ENCODE measurements at places on chromosomes 3 and 15. TPM values are rescaled to one million over a fixed set of nuclear protein-coding genes. Genes with fewer than 3 reads are reported as not detected.

ZNF717 gene
- 7.3 TPM for total RNA-seq

DNA sequence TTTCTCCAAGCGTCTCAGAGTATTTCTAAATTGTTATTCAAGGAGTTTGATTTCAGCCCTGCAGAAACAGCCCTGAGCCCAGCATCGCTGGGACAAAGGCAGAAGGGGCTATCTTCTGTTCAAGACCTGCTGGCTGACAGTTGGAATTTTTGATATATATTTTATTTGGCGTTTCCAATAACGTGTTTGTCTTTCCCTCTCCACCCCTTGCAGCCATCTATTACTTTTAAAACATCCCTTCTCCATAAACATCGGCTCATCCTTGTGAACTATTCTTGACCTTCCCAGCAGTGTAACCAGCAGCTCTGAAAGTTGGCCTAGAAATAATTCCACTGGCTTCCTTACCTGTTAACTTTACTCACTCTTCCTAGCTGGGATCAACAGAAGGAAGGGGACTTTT, 5.5 kb upstream of the MEIS2 start:
- DNase-seq, result no peak

SIDT1 gene
- 14.8 TPM for total RNA-seq

DNA sequence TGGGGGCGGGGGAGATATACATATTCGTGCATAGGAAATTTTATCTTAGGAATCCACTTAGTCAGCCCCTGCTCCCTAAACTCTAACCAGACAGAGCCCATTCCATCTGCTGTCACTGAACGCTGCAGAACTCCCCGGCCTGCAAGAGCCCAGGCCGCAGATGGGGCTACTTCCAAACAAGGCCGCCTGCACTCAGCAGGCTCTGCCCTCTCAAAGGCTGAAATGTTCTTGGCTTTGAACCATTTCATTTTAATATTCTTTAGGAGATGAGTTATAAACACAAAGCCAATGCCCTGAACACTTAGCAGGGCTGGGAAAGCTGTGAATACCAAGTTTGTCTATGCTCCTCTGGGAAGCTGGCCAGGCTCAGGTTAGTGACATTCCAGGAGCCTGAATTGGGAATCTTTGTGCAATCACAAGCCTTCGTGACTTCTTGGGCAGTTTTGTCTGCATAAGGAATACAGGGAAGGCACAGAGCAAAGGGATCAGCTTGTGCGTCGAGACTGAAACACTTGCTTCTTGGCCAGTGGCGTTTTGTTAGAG, 65.0 kb downstream of the SYNM start:
- no peak for DNase-seq

DNA sequence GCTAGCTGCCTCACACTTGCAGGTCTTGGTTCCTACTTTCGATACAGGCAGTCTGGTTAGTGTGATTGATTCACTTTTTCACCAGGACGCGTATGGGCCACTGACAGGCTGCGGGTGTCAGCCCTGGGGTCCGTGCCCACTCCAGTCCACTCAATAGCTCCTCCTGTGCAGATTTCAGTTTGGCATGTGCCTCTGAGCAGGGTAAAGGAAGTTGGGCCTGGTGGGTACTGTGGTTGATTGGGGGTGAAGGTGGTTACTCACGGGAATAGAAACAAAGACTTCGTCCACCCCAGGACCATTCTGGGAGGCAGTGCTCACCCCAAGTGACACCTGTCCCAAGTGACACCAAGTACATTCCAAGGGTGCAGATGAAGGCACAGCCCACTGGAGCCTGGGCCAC, 62.3 kb downstream of the EPHB1 start:
- DNase-seq, result no peak

- no peak for DNase-seq
Observed at GRCh38 chr3:45673273-45673672, 15.9 kb upstream of the SACM1L start.

DNA sequence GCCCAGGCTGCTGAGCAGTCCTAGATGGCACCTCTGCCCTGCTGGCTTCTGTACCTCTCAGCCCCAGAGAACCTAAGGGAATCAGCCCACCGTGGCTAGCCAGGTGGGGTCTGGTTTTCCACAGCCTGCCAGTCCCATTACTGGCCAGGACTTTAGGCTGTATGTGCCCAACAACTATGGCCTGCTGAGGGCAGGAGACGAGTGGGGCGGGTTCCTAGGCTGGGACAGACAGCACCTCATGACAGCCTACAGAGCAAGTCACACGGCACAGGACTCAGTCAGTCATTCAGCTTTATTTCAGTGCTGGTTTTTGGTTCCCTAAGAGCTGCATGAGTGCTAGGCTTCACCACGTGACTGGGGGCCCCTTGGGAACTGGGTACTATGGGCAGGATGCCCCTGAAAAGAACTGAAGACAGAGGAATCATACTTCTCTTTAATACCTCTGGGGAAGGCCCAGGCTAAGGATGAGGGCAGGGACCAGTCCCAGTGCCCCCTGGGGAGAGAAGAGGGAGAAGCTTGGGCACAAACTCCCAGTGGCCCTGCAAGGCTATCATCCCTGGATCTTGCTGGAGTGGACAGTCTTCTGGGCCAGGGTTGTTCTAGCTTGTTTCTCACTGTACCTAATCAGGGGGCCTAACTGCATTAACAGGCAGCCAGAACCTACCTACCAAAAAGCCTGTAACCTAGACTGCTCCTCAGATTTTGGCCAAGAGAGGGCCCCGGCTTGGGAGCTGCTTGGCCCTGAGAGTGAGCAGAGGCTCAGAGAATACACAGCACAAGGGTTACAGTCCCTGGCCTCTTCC, 14.8 kb downstream of the CLK3 start:
- no peak for DNase-seq

THRB gene
- total RNA-seq, result not detected

DNA sequence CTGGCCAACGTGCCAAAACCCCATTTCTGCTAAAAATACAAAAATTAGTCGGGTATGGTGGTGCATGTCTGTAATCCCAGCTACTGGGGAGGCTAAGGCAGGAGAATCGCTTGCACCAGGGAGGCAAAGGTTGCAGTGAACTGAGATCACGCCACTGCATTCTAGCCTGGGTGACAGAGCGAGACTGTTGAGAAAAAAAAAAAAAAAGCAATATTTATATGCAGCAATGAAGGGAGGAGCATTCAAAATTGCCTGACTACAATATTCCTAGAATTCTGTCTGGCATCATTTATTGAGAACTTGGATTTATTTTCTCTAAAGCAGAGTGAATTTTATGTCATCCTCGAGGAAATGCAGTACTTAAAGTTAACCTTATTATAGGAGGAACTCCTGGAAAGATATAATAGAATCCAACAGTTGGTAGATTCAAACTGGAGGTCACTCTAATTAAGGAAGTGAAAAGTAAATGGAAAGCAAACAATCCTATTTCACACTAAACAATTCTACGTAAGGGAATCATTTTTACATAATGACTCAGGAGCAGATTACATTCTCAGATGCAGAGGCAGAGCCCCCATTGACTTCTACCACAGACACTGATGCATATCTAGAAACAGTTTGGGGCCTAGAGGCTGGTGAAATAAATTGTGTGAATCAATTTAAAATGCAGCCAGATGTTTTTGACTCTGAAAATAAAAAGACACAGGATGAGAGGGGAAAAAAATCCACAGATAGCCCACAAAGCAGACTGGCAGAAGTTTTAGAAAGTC, 82.1 kb upstream of the FHIT start:
- DNase-seq, result no peak

- no peak for DNase-seq
Observed at GRCh38 chr15:94610069-94610468, 378.7 kb downstream of the MCTP2 start.

TMOD2 gene
- total RNA-seq, result 10.0 TPM

DNA sequence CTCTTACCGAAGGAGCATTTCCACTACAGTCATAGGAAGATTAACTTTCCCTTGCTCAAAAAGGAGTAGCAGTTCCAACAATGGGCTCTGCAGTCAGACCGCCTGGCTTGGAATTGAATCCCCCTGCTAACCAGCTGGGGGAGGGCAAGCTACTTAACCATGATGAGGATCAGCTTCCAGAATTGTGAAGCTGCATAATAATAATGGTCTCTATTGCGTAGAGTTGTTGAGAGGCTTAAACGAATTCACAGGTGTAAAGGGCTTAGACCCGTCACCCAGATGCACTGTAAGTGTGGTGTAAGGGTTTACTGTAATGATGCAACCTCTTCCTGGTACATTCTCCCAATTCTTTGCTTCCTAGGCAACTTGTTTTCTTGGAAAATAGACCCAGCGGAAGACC, 185.2 kb upstream of the RGMA start:
- no peak for DNase-seq

- no peak for DNase-seq
Observed at GRCh38 chr15:50227076-50227475, 38.5 kb downstream of the HDC start.

GOLGA6A gene
- 0.07 TPM for total RNA-seq

TNFSF10 gene
- total RNA-seq, result 41.9 TPM

- no peak for DNase-seq
Observed at GRCh38 chr15:65095011-65095746, 18.6 kb downstream of the KBTBD13 start.

DNA sequence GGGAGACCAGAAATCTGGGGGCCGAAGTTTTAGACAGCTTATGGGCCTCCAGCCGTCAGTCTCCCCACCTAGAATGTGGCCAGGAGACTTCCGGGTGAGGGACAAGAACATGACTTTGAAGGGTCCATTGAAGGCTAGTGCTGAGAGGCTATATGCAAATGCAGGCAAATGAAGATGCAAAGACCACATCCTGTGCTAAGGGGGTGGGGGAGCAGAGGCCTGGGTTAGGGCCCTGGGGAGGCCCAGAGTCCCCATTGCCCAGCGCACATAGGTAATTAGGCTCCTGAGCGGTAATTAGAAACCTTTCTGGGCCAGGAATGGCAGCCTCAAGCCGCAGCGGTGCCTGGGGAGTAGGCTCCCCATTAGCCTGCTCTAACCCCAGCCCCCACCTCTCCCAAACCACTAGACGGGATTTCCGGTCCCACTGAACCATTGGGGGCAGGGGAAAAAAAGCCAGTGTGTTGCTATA, 6.8 kb downstream of the CSK start:
- peak; percentile 53 for DNase-seq

DNA sequence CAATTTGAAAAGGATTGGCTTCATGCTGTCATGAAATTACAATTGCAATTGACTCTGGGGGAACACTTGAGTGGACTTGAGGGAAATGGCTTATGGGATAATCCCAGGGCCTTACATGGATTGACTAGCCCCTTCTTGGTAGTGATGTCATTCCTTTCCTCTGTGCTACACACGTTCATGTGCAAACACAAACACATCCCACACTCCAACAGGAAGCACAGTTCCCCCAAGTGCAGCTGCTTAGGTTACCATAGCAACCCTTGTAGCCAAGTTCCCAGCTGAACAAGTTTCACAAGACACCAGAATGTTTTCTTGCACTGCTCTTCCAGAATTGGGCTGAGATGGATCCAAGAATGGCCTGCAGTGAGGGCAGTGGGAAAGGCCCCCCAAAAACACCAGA, 217.0 kb downstream of the ZNF621 start:
- no peak for DNase-seq

- DNase-seq, result no peak
Observed at GRCh38 chr15:98635848-98636247, 12.5 kb upstream of the IGF1R start.

DNA sequence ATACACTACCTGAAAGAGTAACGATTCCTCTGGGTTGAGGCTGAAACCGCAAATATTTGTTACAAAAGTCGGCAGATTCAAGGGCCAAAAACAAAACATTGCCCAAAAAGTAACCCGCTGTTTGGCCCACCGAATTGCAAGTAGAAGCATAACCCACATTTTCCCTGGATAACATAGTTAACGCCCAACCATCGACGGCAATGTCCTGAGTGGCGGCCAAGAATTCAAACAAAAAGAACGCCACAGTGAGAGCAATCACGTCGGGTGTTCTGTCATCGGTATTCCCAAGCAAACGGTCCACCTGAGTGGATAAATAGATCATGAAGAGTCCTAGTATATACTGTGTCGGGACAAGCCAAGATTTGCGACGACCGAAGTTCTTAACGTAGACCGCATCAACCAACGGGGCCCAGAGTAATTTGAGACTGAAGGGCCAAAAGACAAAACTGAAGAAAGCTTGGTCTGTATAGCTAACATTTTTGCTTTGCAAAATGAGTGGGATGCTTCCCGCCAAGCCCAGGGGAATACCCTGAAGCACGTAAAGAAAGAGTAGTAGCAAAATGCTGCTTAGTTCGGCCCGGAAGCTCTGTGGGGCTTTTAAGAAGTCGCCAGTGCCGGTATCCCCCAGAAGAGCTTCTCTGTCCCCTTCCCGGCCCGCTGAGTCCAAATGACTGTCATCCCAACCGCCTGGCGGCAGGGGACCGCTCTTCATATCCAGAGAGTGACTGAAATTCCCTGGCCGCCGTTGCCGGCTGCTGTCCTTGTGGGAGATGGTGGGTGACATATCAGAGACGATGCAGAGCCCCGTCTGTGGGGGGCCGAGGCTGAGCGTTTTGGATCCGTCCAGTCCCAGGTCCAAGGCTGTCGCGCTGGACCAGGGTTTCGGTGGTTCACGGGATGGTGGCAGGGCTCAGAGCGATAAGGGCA, 750 bp downstream of the SLC33A1 start:
- no peak for DNase-seq

NAALADL2 gene
- total RNA-seq, result not detected
